ENCODE measurements at places on chromosomes 5 and 9.

- DNase-seq: no peak
Observed at GRCh38 chr5:123718238-123718637, 206.3 kb downstream of the CSNK1G3 start.

GRCh38 chr9:87445646-87446045 lies 52.0 kb upstream of the DAPK1 start:
- DNase-seq: peak; percentile 19

GRCh38 chr5:14006823-14007520 lies 62.5 kb upstream of the DNAH5 start:
- no peak for DNase-seq

DNA sequence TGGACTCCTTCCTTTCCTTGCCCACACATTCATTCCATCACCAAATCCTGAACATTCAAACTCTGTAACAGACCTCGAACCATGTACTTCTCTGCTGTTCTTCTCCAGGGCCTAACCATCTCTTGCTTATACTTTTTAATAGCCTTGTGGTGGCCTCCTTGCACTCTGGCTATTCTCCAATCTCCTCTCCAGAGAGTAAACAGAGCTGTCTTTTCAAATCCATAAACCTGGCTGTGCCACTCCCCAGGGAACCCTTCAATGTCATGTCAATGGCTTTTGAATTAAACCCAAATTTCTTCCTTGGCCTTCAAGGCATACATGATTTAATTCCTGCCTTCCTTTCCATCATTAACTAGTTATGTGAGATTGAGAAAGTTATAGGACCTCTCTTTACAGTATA lies 277.6 kb upstream of the EFNA5 start:
- no peak for DNase-seq

DNA sequence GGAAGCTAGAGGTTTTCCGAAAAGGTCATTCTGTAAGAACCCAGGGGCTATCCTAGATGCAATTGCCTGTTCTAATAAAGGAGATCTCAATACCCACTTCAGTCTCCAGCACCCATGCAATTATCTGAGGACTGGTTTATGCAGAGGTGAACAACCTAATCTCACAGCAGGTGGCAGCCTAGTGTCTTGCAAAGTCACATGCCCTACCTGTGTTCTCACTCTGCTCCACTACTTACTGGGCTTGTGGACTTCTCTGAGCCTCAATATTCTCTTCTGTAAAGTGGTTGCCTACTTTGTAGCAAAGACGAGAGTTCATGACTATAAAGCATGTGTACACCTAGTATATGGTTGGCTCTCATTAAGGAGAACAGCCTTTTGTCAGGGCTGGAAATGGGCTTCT lies 21.0 kb upstream of the ALDH1B1 start:
- DNase-seq: no peak

- no peak for DNase-seq
Observed at GRCh38 chr9:2248768-2249265, 233.7 kb downstream of the SMARCA2 start.

GRCh38 chr5:17096952-17097695 lies 120.3 kb upstream of the BASP1 start:
- DNase-seq: no peak

DNA sequence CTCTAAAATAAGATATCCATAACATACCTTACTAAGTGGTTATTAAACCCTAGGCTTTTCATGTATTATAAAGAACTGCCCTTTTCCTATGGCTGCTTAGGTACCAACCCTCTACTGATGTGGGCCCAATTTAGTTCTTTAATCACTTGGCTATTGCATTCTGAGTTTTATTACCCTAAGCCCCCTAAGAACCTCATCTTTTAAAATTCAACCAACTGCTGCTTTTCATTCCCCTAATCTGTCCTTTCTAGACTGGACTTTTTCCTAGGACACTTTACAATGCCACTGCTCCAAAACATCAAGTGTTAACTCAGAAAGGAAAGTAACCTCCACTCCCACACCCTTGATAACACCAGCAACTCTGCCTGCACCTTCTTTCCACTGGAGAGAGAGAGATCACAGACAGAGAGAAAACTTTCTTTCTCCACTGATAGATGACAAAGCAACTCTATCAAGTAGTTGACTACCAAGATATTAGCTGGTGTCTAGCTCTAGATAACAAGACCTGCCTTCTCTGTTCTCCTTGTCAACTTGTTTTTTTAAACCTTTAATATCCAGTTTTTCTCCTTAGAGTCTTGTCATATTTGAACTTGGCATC lies 27.3 kb downstream of the ELL2 start:
- no peak for DNase-seq

GRCh38 chr5:6355294-6355693 lies 23.1 kb downstream of the MED10 start:
- no peak for DNase-seq

DNA sequence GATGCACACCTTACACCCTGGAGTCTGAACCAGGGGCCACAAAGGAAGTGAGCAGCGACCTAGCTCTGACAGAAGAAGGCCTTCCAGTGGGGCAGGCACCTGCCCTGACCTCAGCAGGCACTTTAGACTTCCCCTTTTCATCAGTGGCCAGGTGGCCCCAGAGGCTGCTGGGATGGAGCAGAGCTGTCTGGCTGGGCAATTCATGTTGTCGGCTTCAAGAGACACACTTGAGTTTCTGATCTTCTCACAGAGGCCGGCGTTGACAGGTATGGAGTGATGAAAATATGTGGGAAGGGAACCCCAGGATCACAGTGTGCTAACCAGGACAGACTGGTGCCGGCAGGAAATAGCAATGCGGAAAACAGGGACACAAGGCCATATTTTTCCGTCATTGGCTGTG lies 375.5 kb downstream of the CTNND2 start:
- no peak for DNase-seq

DNA sequence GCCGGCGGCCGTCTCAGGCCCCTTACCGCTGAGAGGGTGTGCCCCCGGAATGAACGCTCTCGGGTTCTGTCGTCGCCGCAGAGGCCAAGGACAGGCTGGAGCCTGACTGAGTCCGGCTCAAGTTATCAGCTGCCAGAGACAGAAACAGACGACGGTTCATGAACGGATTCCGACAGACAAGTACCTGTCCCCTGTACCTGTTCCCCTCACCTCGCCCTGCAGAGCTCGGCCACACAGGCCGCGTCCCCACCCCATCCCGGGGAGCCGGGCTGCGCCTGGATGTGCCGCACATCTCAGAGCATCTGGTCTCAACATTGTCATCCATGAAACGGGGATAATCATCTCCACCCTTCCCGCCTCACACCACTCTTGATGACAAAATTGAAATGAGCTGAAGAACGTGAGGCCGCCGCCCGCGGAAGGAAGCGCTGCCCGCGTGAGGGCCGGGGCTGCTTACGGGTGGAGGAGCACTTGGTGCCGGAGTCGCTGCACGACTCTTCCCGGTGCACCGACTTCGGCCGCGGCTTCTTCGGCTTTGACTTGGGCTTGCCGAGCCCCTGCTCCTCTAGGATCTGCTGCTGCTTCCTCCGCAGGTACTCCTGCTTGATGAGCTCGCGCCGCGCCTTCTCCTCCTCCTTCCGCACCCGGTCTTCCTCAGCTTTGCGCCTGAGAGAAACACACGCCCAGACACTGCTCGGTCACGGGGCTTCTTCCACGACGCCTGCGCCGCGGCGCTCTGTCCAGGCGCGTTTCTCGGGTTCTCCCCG lies 89.2 kb downstream of the CAMSAP1 start:
- no peak for DNase-seq

DNA sequence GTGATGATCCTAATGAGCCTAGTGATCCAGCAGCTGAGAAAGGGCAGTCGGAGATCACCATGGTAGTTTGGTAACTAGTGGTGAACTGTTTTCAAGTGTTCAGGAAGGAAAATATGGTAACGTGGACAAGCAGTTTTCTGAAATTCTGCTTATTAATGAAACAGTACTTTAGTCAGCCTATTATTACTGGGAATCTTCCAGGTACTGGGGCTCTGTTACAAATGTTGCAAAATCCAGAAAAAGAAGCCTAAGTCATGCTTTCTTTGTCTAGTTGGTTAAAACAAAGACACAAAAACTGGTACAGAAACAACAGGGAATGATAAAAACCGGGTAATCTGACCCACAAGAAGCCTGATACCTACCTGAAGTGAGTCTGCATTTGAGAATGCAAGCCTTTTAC lies 18.2 kb downstream of the TTC23L start:
- no peak for DNase-seq

- no peak for DNase-seq
Observed at GRCh38 chr5:179800696-179801201, 5.9 kb downstream of the MGAT4B start.

GRCh38 chr5:3662344-3662743 lies 66.7 kb downstream of the IRX1 start:
- no peak for DNase-seq

DNA sequence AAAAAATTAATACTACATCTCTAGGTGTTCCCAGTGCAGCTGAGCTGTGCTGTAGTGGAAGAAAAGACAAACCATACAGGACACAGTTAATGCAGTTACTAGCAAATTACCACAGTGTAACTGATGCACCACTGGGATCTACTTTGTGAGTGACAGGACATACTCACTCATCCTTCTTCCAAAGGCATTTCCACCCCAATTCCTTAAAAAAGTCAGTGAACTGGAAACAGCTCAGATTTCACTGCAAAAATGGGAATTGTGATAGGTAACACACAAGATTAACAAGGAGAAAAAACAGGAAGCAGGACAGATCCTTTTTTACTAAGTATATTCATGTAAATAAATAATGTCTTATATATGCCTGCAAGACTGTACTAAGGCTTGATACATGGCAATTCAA lies 109.6 kb downstream of the DMAC1 start:
- no peak for DNase-seq

DNA sequence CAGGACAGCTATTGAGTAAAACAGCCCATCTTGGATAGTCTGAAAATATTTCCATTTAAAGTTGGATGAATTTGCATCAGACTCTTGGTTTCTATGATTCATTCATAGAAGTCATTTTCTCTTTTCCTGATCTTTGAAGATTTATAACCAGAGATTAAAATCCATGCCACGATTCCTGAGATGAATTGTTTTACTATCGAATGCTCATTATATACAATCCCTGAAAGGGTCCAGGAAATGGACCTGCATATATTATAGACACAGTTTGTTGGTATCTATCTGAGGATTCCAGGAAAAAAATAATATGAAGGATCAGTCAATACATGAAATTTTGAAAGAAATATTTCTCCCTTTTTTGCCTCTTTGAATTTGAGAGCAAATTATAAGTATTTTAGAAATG lies 99.0 kb downstream of the ICE1 start:
- DNase-seq: no peak

- no peak for DNase-seq
Observed at GRCh38 chr5:126445502-126446174, 22.4 kb downstream of the GRAMD2B start.

GRCh38 chr5:56357426-56357825 lies 124.3 kb upstream of the ANKRD55 start:
- no peak for DNase-seq

DNA sequence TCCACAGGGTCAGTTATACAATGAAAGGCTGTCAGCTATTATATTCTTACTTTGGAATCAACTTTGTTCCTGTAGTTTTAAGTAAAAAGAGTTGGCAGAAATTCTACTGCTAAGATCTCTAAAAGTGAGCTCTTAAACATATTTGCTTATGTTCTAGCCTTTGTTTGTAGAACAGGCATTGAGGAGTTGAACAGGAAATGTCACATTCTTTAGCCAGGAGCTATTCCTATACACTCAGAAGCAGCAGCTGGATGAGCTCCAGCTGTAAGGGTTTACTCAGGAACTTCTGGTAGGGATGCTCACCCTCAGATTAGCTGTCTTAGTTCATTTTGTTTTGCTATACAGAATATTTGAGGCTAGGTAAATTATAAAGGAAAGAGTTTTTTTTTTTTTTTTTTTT lies 22.4 kb upstream of the SPINK14 start:
- no peak for DNase-seq

- DNase-seq: no peak
Observed at GRCh38 chr5:3122985-3123762, 371.7 kb upstream of the IRX2 start.

DNA sequence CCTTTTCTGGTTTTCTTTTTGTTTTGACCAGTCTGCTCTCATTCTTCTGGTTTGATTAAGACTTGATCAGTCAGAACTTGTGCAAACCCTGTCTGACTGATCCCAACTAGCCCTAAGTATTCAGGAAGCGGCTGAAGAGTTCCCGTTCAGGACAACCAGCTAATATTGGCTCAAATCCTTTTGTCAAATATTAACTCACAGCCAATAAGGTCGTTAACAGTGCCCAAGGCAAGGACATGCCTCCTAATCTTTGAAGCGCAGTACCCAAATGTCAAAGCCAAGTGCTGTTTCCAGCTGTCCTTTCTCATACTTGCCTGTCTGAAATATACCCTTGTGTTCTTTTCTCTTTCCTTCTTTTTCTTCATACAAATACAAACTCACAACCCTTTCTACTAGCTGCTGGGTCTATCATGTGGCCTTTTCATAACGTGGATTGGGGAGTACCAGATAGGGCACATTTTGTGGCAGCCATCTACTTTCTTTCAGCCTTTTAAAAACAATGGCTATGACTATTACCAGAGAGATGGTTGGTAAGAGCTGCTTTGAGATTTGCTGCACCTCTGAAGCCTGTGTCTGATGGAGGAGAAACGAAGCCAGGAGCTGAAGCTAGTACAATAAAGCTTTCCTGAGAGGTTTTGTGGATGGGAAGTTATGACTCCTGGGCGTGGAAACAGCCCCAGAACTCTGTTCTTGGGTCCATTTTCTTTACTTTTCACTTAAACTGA lies 266.4 kb upstream of the ZNF608 start:
- no peak for DNase-seq

GRCh38 chr5:14458414-14458813 lies 123.2 kb upstream of the OTULINL start:
- no peak for DNase-seq

DNA sequence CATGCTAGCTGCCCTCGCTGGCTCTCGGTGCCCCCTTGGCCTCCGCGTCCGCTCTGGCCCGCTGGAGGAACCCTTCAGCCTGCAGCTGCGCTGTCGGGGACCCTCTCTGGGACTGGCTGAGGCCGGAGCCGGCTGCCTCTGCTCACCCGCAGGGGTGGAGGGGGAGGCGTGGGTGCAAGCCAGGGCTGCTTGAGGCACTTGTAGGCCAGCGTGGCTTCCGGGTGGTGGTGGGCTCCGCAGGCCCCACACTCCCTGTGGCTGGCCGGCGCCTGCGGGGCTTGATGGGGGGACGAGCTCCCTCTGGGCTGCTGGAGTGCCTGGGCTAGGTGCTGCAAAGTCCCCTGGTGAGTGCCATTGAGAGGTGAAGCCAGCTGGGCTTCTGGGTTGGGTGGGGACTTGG lies 429.6 kb downstream of the LRRC70 start:
- no peak for DNase-seq

GRCh38 chr9:22383718-22384117 lies 62.9 kb upstream of the DMRTA1 start:
- no peak for DNase-seq

DNA sequence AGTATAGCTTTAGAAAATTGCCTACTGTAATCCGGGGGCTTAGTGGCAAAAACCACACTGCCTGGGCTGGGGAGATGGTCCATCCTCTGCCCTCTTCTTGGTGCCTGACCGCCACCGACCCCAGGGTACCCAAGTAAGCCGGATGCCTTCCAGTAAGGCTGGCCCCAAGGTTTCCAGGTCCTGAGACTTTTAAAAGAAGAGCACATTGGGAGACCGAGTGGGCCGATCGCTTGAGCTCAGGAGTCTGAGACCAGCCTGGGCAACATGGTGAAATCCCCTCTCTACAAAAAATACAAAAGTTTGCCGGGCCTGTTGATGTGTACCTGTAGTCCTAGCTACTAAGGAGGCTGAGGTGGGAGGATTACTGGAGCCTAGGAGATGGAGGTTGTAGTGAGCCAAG lies 406.7 kb upstream of the IRX4 start:
- no peak for DNase-seq
